AG09319 (cell line): ENCODE measurements at places on chromosomes 1 and 21.

GRCh38 chr1:53398576-53399365, 60.4 kb upstream of the DMRTB1 start:
- no peak for DNase-seq

DNA sequence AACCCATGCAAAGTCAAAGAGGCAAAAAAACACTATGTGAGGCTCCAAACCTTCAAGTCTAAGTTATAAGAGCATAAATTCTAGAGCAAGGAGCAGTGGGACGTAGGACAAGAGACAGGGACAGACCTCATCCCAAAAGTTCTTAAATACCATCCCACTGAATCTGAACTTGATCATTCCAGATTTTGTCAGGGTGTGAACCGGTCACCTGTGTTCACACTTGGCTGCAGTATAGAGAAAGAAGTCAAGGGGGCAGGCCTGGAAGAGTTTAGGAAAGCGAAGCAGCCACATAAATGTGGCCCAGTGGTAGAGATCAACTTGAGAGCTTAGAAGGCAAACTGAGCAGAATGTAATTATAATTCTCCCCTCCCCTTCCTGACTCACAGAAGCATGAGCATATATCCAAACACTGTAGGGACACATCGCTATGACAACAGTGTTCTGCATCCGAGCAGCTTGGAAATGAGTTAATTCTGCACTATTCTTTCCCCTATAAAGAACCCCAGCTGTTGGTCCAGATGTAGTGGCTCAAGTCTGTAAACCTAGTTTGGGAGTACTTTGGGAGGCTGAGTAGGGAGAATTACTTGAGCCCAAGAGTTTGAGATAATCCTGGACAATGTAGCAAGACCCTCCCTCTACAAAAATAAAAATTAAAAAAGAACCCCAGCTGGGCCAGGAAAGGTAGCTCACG, 2.7 kb downstream of the AKR7A2 start:
- DNase-seq = peak; percentile 43

- no peak for DNase-seq
These were observed 33.4 kb upstream of the ARHGAP29 start for GRCh38 chr1:94270801-94271203.

DNA sequence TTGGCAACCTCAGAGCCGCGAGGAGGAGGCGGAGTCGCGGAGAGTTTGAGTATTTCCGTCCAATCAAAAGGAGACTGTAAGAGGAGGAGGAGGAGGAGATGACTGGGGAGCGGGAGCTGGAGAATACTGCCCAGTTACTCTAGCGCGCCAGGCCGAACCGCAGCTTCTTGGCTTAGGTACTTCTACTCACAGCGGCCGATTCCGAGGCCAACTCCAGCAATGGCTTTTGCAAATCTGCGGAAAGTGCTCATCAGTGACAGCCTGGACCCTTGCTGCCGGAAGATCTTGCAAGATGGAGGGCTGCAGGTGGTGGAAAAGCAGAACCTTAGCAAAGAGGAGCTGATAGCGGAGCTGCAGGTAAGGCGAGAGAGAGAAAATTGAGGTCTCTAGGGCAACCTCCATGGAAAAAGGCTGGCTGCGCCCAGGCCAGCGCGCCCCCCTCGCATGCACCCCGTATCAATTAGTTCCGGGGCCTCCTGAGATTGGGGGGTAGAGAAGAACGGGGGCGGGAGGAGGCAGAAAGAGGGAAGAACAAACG, at the start of gene PHGDH:
Gene PHGDH (plus strand): TSS at position 131 of the 538 bp plus-strand sequence. CDS start 89 bp downstream, at position 220.
- peak; percentile 83 for DNase-seq

DNA sequence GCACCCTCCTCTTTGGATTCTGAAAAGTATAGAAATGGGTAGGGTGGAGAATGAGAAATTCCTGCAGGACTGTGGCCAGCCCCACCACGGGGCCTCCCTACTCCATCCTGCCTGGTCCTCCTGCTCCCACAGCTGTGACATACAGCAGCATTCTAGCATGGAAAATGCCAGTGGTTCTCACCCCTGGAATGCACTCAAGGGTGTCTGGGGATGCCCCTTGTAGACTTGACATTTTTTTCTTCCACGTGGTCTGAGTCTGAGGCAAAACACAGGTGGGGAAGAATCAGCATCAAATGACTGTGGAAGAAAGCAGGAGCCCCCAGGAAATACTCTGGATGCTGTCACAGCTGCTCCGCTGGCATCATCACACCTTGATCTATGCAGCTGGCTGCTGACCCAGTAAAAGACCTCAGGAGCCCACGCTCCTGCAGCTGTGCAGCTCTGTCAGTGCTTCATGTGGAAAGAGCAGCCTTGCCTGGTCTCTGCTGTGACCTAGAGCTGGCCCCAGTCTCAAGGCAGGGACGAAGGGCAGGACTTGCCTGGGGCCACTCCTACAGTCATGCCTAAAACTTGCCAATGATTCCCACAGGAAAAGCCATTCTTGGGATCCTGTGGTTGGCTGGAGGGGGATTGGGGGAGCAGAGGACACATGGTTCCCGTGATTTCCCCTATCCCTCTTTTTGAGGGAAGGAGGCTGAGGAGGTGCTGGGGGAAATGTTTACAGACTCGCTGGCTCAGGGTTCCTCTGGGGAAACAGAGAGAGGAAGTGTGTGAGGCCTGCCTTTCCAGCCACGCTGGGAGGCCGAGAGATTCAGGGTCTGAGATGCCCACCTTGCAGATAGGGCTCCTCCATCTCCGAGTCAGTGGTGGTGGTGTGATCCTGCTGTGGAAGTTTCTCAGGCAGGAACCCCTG, 10.8 kb upstream of the A3GALT2 start:
- DNase-seq = no peak

GRCh38 chr1:156814571-156815260, 1.9 kb downstream of the SH2D2A start:
- no peak for DNase-seq

- no peak for DNase-seq
These were observed 52.0 kb downstream of the SLC9A1 start for GRCh38 chr1:27102707-27103468.

- DNase-seq = peak; percentile 64
These were observed 6.1 kb upstream of the ADAM15 start for GRCh38 chr1:155044812-155045657.
